ENCODE measurements at places on chromosomes 12 and 14.

DNA sequence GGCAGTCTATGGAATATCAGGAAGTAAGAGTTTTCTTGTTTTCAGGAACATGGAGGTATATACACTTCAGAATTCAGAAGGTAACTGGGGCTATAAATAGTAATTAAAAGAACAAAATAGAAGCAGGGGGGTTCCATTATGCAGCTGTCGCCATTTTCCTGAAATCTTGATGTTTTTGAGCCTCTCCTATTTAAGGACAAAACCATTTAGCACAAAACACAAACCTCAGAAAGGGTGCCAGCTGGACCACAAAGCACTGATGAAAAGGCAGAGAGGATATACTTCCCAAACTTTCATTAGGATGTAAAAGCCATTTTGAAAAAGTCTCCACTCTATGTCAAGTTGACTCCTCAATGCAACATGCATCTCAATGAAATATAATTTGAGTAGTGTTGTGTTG is 54.2 kb upstream of the OR5AU1 start:
- DNase-seq = no peak
- H3K4me1 ChIP-seq = peaks cover 20% of the 10 kb centered on the region
- H3K4me3 ChIP-seq = no peak overlapping the region
- no peaks in the 10 kb centered on the region for H3K27me3 ChIP-seq
- no peak overlapping the region for H3K27ac ChIP-seq
- H3K36me3 ChIP-seq = peaks cover 89% of the 10 kb centered on the region

DNA sequence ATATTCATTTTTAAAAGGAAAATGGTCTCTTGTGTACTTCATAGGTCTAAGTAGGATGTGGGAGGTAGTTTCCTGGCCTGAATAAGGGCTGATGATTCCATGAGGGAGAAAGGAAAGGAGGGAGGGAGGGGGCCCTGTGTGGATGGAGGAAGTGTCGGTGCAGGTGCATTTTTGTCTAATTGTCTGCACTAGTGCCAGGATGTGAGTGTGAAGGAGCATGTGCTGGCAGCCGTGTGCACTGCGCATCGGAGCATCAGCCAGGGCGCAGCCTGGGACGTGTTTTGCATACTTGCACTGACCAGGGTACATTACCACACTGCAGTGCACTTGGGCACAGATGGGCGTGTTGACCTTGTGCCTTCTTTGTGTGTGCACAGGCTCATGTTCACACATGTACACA is 29.2 kb downstream of the SMUG1 start:
- H3K36me3 ChIP-seq = no peaks in the 10 kb centered on the region
- H3K4me1 ChIP-seq = no peaks in the 10 kb centered on the region
- no peak overlapping the region for H3K27ac ChIP-seq

GRCh38 chr14:42719391-42719790 is 1112.7 kb downstream of the LRFN5 start:
- H3K4me3 ChIP-seq = no peak overlapping the region
- DNase-seq = no peak

- peaks cover 12% of the 10 kb centered on the region for H3K4me1 ChIP-seq
- no peak overlapping the region for H3K4me3 ChIP-seq
- no peak overlapping the region for H3K27ac ChIP-seq
- H3K27me3 ChIP-seq = peaks cover 8% of the 10 kb centered on the region
- DNase-seq = no peak
- H3K36me3 ChIP-seq = no peaks in the 10 kb centered on the region
These were observed 169.0 kb downstream of the ZFP36L1 start for GRCh38 chr14:68623826-68624225.
